ENCODE measurements at places on chromosomes 5 and 9.

GRCh38 chr5:144779368-144779767 lies 608.7 kb downstream of the KCTD16 start:
- no peak for DNase-seq

DNA sequence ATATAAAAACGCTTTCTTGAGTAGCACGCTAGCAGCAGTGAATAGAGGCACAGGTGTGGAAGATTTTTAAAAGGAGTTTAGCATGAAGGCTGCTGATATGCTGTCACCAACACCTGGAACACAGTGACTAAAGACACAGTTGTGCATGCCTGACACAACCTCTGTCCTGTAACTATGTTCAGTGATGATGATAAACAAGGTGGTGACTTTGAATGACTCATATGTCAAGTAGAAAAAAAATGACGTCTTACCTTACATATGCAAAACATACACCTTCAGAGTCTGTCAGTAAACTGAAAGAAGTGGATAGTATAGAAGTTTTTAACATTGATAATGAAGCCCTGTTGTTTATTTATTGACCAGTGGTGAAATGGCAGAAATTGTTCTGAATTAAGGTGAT lies 66.2 kb upstream of the ADCY2 start:
- DNase-seq: no peak

DNA sequence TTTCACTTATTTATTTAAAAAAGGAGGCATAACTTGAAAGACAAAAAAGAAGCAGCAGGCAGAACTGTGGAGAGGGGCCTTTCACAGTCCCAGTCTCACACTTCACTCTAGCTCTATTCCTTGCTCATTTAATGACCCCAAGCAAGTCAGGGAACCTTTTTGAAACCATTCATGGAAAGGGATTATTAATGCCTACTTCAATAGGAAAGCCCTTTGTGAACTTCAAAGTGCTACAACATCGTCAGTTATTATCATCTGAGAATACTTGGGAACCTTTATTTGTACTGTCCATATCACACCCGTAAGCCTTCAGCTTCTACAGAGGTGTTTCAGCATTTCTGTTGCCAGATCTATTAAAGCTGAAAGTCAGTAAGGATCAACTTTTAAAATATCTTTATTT lies 320.2 kb downstream of the TMEM161B start:
- DNase-seq: no peak

GRCh38 chr5:73119451-73120157 lies 771 bp upstream of the TMEM171 start:
- DNase-seq: no peak

DNA sequence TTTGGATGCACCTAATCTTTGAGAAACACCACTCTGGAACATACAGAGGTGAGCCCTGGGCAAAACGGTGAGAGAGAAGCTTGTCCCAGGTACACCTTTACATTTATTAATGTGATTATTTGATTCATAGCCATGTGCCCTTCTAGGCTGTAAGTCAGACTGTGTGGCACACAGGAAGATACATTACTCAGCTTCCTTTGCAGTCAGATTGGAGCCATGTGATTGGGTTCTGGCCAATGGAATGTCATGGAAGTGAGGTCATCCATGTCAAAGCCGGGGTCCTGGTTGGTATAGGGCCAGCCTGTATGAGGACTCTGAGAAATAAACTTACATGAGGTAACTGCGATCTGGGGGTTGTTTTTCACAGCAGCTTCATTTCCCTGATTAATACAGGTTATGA lies 106.8 kb upstream of the CD180 start:
- no peak for DNase-seq

GRCh38 chr9:14323985-14324650 lies 10.2 kb upstream of the NFIB start:
- no peak for DNase-seq

DNA sequence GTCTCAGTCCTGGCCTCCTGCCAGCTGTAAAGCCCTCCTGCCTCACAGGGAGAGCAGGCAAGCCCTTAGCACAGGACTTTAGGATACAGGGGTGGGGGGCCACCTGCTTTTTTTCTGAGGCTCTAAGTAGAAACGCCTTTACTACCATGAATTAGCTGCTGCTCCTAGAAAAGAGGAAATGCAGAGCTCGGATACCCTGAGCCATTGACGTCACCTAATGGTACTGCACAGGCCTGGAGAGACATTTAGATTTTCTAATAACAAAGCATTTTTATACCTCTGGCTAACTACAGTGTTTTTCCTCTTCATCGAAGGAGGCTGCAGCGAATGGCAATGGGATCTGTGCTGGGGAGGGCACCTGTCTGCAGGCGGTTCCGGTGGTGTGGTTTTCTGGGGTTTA lies 137.0 kb downstream of the WDR41 start:
- no peak for DNase-seq

- no peak for DNase-seq
Observed at GRCh38 chr5:66519626-66520025, 76.6 kb upstream of the MAST4 start.

GRCh38 chr5:163534492-163535094 lies 29.2 kb downstream of the MAT2B start:
- no peak for DNase-seq

- no peak for DNase-seq
Observed at GRCh38 chr9:127890053-127890452, 9.3 kb downstream of the ST6GALNAC6 start.

DNA sequence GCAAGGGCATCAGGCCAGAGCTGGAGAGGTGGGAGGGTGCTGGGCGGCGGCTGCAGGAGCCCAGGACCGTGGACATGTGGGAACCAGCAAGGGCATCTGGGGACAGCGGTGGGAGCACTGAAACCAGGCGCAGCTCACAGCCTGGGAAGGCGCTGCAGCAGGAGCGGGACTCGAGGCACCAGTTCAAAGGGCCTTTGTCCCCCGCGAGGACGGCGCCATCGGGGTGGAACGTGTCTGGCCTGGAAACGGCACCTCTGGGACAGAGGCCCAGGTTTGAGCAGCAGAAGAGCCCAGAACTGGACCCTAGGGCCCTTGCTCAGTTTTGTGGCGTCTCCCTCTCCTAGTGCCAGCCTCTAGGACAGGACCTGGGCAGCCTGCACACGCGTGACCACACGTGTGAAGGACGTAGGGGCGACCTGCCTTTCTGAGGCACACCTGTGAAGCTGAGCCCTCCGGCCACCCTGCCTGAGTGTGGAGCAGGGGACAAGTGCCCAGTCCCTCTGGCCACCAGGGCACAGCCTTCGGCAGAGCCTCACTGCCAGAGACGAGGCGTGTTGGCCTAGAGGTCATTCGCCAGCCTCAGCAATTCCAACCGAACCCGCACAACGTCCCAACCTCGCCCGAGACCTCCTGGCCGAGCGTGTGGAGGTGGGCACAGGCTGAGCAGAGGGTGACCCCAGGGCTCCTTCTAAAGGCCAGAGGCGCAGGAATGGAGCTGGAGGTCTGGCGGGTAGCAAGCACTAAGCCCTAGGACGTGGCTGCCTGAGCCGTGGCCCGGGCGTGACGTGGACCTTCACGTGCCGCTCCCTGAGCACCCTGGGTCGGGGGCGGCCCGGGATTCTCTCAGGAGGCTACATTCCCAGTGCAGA lies 2.2 kb upstream of the TMEM210 start:
- no peak for DNase-seq

GRCh38 chr5:154242964-154243376 lies 52.4 kb downstream of the GALNT10 start:
- DNase-seq: no peak

DNA sequence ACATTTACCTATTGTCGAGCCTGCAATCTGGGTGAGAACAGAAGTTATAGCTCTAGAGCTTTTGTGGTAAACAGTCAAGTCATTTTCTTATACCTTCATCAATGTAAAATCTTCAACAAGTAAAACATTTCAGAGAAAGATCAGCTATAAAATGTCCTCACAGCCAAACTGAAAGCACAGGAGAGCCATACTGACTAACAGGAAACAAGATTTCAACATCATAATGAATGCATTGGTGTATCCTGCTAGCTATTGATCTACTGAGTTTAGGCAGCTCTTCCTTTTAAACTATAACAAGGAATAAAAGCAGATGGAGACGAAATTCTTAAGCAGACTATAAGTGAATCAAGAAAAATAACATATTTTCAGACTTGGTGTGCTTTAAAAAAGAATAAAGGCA lies 1522.9 kb upstream of the WWC1 start:
- no peak for DNase-seq

DNA sequence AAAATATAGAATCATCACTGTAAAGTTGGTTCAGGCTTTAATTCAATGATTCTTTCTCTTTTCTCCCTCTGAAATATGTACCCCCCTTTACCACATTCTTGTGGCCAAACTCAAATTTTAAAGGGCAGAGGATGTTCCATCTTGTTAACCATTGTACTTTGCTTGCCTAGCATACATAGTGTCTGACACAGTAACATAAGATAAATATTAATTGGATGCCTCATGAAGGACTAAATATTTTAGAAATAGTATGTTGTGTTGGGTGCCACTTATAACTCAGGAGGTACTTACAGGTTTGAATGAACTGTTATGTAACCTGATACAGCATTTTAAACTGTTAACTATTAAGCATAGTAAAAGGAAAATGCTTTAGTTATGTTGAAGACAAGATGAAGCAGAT lies 71.5 kb downstream of the NIPBL start:
- no peak for DNase-seq

GRCh38 chr9:6552498-6553121 lies 92.9 kb downstream of the GLDC start:
- no peak for DNase-seq

DNA sequence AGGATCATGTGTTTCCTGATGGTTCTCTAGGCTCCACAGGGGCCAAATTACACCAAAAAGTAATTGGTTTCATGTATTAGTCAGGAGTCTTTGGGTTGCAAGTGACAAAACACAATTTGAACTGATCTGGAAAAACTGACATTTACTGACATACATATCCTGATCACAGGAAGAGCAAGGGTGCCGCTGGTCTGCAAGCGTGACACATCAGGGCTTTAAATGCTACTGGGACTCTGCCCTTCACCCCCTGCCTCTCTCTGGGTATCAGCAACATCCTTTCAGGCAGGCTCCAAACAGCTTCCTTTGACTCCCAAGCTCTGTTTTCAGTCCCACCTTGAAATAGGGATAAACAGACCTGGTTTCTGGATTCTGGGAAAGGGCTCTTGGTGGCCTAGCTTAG lies 197.5 kb downstream of the PALM2AKAP2 start:
- no peak for DNase-seq

GRCh38 chr9:4742246-4742645 lies 1.2 kb upstream of the AK3 start:
- DNase-seq: no peak

DNA sequence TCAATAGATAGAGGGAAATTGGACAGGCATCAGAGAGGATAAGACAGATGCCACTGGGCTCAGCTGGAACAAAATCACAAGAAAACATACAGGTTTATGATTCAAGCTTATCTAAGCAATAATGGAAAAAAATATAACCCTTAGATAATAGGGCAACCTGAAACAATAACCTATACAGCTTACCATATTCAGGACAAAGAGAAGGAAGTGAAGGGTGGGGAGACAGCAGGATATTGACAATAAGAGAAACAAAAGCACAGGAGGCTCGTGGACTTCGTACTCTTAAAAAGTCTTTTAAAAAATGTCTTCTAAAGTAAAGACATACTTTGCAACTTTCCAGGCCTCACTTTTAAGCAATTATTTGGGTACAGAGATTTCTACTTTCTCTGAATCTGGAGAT lies 225.3 kb downstream of the NTRK2 start:
- DNase-seq: peak; percentile 6

- no peak for DNase-seq
Observed at GRCh38 chr9:114430457-114430856, 42.7 kb upstream of the AKNA start.

DNA sequence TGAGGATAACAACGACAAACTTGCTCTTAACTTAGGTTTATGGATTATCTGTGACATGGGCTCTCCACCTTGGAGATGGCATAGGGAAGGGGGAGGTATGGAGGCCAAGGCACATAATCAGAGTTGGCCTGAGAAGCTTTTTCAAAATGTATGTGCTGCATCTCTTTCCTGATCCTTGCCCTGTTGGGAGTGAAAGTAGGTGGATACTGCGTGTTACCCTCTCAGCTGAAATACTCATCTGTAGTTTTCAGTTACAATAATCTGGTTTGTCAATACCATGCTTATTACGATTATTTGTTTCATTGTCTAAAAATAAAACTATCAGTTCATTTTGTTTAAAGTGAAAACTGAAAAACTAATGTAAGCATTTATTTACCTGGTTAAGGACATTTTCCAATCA lies 86.7 kb downstream of the SLC44A1 start:
- DNase-seq: no peak

DNA sequence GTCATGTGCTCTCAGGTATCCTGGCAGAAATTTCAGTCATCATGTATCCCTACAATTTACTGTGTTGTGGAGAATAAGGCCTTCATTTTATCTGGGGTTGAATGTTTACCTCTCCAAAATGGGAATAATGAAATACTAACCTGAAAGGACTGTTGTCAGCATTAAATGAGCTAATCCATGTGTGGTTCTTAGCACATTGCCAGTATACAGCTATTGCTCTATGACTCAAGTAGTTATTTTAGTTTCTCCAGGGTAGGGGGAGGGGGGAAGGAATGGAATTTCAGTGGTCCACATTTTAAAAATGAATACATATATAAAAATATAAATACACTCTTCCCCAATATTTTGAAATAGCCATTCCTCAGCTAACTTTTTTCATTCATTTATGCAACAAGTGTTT lies 3.5 kb downstream of the PAM start:
- no peak for DNase-seq

- no peak for DNase-seq
Observed at GRCh38 chr5:122114501-122114900, 14.8 kb upstream of the ZNF474 start.

- DNase-seq: no peak
Observed at GRCh38 chr5:108238936-108239887, 142.7 kb downstream of the FBXL17 start.

DNA sequence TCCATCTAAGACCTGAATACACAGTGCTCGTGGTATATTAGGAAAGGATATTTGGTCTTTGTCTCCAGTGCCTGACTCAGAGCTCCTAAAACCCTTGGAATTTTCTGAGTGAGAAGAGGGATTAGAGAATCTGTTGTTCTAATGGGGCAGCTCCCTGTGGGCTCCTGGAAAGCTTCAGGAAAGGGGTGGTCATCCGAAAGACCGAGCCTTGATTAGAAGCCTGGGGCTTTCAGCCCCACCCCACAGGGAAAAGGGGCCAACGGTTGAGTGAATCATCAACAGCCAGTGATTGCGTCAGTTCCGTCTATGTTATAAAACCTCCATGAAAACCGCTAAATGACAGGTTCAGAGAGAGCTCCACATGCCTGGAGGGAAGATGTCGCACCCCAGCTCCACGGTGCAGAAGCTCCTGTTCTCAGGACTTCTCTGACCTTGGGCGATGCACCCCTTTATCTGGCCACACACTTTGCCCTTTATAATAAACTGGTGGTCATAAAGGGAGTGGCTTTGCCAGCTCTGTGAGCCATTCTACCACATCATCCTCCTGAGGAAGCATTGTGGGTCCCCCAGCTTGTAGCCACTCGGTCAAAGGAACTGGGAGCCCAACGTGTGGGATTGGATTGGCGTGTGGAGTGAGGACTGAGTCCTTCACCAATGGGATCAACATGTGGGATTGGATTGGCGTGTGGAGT lies 71.0 kb upstream of the ICE1 start:
- DNase-seq: no peak

GRCh38 chr9:130327070-130327780 lies 61.7 kb downstream of the HMCN2 start:
- no peak for DNase-seq
